ENCODE measurements at places on chromosomes 11 and 22.

DNA sequence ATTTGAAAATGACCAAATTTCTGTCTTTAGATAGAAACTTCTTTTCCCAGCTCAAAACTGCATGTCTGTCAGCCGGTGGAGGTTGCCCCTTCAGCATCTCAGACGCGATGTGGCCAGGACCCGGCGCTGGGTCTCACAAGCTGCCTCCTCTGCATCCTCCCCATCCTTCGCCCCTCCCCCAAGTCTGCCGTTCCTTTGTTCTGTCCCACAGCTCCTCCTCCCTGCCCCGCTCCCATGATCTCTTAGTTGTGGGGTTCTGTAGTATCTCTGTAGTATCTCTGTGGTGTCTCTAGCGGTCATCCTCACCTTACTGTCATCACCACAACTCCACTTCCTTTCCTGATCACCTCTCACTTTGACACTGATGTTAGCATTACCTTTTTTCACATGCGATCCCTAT, 49.9 kb downstream of the TRAF6 start:
- H3K27me3 ChIP-seq, result no peaks in the 10 kb centered on the region
- H3K4me1 ChIP-seq, result peaks cover 13% of the 10 kb centered on the region
- no peak overlapping the region for H3K4me3 ChIP-seq
- no peak for DNase-seq
- H3K36me3 ChIP-seq, result no peaks in the 10 kb centered on the region

- peaks cover 6% of the 10 kb centered on the region for H3K4me1 ChIP-seq
- no peaks in the 10 kb centered on the region for H3K27me3 ChIP-seq
- peak; percentile 2 for DNase-seq
- H3K4me3 ChIP-seq, result no peak within 1 kb of the TSS
Observed at GRCh38 chr11:1157645-1158591, at the start of gene MUC5AC. Gene MUC5AC (plus strand): TSS chr11:1157953. CDS start chr11:1158000, 47 bp downstream.

DNA sequence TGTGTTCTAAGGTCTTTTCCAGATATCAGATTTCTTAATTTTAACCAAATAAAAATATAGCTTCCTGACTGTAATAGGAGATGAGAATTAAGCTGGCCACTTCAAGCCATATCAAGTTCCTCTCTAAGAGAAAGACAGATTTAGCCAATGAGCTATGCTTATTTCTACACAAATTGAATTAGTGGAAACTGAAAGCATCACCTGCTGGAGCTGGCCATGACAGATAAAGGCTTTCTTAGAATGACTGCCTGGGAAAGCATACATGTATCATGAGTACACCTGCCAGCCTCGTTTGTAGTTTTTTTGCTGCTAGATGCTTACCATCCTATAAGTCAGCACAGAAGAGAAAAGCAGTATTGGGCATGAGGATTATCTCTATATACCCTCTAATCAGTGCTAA, 53.5 kb upstream of the DBX1 start:
- DNase-seq, result no peak
- no peaks in the 10 kb centered on the region for H3K4me1 ChIP-seq
- peaks cover 51% of the 10 kb centered on the region for H3K27me3 ChIP-seq
- H3K4me3 ChIP-seq, result no peak overlapping the region
- H3K36me3 ChIP-seq, result no peaks in the 10 kb centered on the region

DNA sequence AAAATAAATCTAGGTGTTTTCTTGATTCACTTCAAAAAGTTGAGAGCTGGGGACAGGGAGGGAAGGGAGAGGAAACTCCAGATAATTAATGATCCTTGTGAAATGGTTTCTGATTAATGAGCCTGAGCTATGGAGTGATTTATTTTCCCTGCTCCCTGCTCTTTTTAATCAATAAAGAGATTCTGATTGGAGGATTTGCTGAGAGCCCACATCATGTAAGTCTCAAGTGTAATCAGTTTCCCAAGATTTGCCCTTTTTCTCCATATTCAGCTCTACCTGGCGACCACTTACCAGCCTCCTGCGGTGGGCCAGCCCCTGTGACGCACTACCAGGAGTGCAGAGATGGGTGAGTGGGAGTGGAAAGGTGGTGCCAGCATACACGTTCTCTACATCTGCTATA, 114.0 kb downstream of the NAV2 start:
- no peaks in the 10 kb centered on the region for H3K27me3 ChIP-seq
- H3K27ac ChIP-seq, result no peak overlapping the region
- H3K36me3 ChIP-seq, result no peaks in the 10 kb centered on the region
- H3K4me3 ChIP-seq, result no peak overlapping the region
- DNase-seq, result no peak
- peaks cover 21% of the 10 kb centered on the region for H3K4me1 ChIP-seq

DNA sequence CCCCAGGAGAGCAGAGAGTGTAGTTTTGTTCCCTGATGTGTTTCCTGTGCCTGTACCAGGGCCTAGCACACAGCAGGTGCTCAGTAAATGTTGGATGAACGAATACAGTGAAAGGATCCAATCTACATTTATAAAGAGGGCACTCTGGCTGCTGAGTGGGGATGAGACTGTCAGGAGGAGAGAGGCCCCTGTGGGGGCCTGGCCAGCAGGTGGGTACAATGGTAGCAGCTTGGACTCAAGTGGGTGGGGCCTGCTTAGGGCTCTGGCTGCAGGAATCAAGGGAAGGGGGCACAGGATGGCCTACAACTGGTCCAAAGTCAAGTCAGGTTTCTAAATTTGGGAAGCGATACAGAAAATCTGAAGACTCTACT, 156.6 kb upstream of the GRK3 start:
- no peak overlapping the region for H3K4me3 ChIP-seq
- H3K36me3 ChIP-seq, result no peaks in the 10 kb centered on the region
- DNase-seq, result no peak
- no peaks in the 10 kb centered on the region for H3K27me3 ChIP-seq

All from hepatocyte (in vitro differentiated cells).